Activated CD4-positive, alpha-beta T cell treated with anti-CD3 and anti-CD28 coated beads for 24 hours (primary cell): ENCODE measurements at places on chromosomes 2 and 18.

- no peak for DNase-seq
Measured at GRCh38 chr2:72757177-72757775, 68.6 kb downstream of the EXOC6B start.

- no peak for DNase-seq
Measured at GRCh38 chr2:5734859-5735520, 42.8 kb downstream of the SOX11 start.

- DNase-seq: no peak
Measured at GRCh38 chr2:54898456-54899226, 151.6 kb downstream of the RTN4 start.

DNA sequence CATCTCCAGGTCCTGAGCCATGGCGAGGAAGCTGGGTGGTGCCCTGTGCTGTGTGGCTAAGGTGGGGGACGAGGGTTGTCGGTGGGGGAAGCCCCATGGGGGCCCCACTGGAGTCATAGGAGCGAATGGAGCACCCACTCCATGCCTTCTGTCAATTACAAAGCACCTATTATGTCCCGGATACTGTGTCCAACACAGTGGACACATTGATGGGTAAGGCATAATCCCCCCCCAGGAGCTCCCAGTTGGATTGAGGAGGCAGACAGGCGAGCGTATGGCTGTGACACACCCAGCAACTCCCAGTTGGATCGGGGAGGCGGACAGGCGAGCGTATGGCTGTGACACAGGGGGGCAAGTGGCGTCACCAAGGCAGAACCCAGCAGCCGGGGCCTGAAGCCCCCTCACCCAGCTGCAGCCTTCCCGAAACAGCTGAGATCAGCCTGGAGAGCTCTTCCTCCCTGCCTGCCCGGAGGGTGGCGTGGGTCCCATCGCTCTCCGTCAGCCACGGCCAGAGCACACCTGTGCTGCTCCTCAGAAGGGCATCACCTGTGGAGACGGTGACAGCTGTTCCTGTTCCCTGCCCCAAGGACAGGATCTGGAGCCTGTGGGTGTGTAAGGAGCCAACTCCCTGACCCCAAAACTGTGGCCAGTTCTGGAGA, 69.6 kb downstream of the HPCAL1 start:
- no peak for DNase-seq

GRCh38 chr2:109663721-109664120, 49.6 kb downstream of the SOWAHC start:
- no peak for DNase-seq

GRCh38 chr2:35099342-35099741, 1256.2 kb upstream of the CRIM1 start:
- DNase-seq: no peak

GRCh38 chr2:58967736-58968135, 726.6 kb upstream of the FANCL start:
- DNase-seq: no peak

DNA sequence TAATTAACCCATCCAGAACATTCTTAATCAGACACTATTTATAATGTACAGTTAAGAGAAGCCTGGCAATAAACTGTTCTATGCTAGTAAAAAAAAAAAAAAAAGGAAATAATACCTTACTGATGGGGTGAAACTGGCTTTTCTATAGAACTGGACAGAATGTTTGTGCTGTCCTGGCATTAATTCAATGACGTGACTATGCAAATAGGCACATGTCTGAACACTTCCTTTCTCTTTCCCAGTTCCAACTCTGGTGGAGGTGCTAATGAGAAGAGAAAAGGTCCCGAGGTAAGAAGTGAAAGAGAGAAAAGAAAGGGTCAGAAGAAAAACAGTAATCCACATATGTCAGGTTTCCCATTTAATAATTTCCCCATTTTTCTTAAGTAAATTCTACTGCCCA, 508.4 kb downstream of the ZEB2 start:
- no peak for DNase-seq

DNA sequence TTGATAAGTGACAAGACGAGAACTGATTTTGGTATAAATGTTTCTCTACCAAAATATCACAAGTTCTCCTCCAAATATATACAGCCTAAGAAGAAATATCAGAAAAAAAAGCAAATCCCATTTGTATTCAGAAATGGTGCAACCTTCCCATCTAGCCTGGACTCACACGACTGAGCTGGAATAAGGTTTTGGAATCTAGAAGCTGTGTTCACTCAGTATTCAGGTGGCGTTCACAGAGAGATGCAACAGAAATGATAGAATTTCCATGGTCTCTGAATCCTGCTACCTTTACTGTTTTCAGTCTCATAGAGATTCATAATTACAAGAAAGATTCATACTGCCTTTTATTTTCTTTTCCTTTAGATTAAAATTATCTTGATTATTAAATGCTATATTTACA, 347.2 kb upstream of the TRIB2 start:
- no peak for DNase-seq

- DNase-seq: no peak
Measured at GRCh38 chr2:221335219-221335752, 236.8 kb downstream of the EPHA4 start.

- DNase-seq: no peak
Measured at GRCh38 chr2:144643537-144644336, 123.8 kb upstream of the ZEB2 start.

- no peak for DNase-seq
Measured at GRCh38 chr2:152336119-152336853, 1.3 kb downstream of the FMNL2 start.

DNA sequence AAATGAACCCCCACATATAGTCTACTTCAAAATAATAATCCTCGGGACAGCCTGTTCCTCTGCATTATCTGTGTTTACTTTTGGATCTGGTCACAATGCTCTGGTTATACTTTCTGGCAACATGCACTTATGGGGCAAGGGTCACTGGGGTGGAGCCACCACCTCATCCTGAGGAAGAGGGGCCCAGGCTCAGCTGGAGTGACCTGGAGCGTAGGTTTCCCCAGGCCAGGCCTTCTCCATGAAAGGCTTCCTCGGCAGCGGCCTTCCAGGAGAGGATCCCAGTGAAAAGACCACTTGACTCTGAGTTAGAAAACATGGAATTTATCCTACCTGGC, 237.4 kb downstream of the SETBP1 start:
- DNase-seq: no peak

GRCh38 chr2:11684894-11685460, 15.0 kb upstream of the NTSR2 start:
- DNase-seq: no peak

- DNase-seq: no peak
Measured at GRCh38 chr2:200668478-200668877, 82.7 kb downstream of the AOX1 start.

GRCh38 chr2:182553483-182553882, 126.6 kb upstream of the PDE1A start:
- no peak for DNase-seq

GRCh38 chr2:124609667-124610066, 584.6 kb downstream of the CNTNAP5 start:
- DNase-seq: no peak

GRCh38 chr2:68251187-68251854, 1.0 kb downstream of the PPP3R1 start:
- DNase-seq: peak; percentile 60

GRCh38 chr2:35033748-35034147, 1321.8 kb upstream of the CRIM1 start:
- no peak for DNase-seq

GRCh38 chr2:121903037-121903689, 147.7 kb downstream of the TSN start:
- no peak for DNase-seq

DNA sequence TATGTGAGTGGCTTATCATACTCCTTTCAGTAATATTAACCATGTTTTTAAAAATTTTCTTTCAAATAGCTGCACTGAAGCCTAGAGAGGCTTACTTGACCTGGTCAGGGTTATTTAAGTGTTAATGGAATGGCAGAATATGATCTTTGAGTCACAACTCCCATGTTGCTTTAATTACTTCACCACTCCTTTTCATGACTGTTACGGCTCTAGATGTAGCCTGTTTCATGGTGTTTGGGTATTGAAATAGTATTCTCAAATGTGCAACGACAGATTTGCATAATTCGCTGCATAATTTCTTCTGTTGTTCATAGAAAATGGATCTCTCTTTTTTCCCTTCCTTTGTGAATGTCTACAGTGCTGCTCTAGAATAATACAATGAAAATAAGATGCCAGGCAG, 51.6 kb upstream of the PLA2R1 start:
- DNase-seq: no peak

DNA sequence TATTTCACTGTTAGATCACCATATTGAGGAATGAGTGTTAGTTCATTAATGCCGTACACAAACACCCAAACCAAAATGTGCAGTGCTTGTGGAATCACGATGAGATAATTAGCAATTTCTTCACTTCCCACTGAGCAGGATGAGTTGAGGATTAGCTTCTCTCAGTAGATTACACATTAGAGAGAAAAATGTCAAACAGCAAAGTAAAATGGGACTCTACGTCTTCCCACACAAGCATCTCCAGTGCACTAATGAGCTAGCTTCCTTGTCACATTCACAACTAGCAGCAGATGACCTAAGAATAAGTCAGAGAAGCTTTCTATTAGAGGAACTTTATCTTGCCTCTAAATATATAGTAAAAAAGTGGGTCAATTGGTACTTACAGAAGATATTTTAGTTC, 926.9 kb downstream of the TSN start:
- DNase-seq: no peak

GRCh38 chr18:76756531-76757253, 65.7 kb upstream of the ZNF236 start:
- DNase-seq: no peak

DNA sequence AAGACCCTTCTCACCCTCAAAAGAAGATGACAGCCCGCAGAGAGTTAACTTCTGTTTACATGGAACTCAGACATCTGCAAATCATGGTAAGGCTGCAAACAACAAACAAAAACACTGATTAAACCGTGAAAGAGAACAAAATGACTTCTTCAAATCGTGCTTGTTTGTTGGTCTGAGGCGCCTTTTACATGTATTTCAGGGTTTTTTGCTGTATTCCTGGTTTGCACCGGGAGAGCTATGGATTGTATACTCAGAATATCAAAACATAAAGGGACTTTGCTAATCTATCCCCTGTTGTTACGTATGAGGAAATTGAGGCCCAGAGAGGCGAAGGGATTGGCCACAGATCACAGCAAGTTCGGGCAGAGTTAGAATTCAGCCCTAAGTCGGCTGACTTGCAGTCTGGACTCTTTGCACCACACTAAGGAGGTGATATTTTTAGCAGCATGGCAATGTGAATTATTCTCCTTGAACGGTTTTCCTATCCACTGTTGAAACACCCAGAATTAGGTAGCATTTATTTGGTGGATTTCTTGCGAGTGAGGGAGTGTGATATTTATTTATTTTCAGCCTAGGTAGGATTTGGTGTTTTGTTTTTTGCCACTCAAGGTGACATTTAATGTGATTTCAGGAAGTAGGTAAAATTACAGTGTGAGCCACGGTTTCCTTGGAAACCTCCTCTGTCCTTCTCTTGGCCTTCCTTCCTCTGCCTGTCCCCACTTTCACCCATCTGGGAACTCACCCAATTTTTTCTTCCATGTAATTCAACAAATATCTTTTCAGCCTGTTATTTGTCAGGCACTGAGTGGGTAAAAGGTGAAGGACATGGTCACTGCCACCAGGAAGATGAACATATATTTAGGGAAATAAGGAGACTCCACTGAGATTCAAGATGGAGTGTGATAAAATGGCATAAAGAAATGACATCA, 980 bp upstream of the PDE6D start:
- no peak for DNase-seq

- DNase-seq: no peak
Measured at GRCh38 chr2:76310894-76311633, 600.3 kb upstream of the GCFC2 start.

DNA sequence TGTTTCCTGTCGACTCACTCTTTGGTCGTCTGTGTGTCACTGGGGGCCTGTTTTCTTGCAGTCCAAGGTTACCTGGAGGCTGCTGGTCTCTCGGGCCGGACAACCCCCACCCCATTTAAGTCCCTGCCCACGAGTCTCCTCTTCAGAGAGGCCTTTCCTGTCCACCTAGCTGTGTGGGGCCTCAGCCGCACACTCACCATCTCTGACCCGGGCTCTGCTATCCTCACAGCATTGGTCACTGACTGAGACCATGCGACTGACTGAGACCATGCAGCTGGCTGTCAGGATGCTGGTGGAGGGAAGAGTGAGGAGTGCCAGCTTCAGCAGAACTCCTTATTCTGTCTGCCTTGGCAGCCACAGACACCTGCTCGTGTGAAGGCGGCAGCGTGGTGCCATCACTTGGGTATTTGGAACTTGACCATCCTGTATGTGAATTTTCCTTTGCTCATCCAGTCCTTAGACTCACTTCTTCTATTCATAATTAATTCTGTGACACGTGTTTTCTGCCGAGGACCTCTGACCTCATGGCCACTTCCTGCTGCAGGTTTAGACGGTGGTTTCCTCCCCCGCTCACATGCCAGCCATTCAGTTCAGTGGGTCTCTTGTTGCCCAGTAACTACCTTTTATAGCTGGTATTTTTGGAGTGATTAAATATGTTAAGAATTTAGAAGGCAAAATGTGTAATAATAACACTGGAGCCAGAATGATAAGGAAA, 47.5 kb upstream of the ASB1 start:
- no peak for DNase-seq

DNA sequence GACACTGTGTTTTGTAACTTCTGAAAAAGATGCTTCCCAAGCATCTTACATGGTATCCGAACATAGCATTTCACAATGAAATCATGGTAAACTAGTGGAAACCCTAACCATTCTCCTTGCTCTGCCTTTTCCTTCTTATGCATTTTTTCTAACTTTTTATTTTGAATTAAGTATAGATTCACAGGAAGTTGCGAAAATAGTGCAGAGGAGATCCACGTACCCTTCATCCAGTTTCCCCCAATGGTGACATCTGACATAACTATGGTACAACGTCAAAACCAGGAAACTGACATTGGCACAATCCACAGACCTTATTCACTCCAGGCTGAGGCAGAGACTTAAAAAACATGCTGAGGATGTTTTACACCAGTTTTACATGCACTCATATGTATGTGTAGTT, 38.3 kb downstream of the AAK1 start:
- no peak for DNase-seq

DNA sequence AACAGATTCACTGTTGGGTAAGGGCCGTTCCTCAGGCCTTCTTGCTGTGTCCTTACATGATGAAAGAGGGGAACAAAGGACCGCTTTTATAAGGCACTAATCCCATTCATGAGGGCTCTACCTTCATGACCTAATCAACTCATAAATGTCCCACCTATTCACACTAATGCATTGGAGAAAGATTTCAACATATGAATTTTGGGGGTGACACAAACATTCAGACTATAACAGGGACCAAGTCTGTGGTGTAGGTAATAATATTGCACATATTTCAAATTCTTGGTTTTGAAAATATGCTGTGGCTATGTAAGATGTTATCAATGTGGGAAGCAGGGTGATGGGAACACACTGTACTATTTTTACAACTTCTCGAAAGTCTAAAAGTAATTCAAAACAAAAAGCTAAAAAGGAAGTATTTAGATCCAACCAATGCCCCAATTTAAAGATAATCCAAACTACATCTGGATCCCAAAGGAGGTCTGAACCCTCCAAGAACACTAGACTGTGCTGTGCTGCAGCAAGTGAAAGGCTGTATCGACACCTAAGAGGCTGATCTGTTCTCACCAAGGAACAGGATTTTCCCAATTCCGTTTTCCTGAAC, 82.4 kb upstream of the TGIF1 start:
- no peak for DNase-seq

- no peak for DNase-seq
Measured at GRCh38 chr2:163319006-163319405, 416.8 kb downstream of the FIGN start.

- no peak for DNase-seq
Measured at GRCh38 chr2:72738096-72738495, 87.7 kb downstream of the EXOC6B start.
